ENCODE measurements at places on chromosomes 1 and 21.

DNA sequence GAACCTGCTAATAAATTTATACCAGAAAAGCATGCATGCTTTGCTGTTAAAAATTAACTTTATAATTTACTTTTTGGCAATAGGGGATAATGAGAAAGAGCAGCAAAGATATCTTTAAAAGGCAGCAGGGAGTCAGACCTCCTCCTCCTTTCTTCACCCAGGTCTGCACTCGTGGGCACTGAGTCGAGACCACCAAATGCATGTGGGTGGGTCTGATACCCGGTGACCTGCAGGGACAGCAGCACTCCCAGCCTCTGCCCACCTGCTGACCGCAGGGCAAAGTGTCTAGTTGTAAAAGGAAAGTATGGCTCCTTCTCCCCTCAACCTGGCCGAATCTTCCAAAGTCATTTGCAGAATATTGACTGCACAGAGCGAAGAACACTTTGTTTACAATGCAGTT, 43.7 kb upstream of the KIF26B start:
- DNase-seq, result no peak

- DNase-seq, result no peak
These were observed 30.6 kb upstream of the DDAH1 start for GRCh38 chr1:85495556-85495955.

GRCh38 chr1:117308311-117308916, 58.8 kb upstream of the MAN1A2 start:
- no peak for DNase-seq

- no peak for DNase-seq
These were observed 43.2 kb upstream of the POFUT2 start for GRCh38 chr21:45330851-45331261.

- DNase-seq, result no peak
These were observed 325.0 kb downstream of the ZNF326 start for GRCh38 chr1:90319918-90320317.

DNA sequence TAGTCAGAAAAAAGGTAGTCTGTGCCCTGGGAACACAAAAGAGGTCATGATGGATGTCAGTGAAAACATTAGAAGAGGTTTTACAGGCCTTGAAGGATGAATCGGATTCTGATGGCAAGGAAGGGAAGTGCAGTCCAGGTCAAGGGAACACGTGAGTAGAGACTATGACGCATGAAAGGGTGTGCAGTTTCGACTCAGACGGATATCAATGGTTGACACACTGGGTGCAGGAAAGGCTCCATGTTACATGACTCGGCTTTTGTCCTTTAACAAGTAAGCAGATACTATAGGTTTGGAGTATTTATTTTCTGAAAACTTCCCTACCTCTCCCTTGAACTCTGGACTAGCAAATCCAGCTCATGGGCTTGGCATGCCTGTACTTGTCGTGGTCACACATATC, 55.3 kb downstream of the SEC16B start:
- DNase-seq, result peak; percentile 39
